Non-pigmented ciliary epithelial cell (primary cell): ENCODE measurements at places on chromosomes 7 and 10.

DNA sequence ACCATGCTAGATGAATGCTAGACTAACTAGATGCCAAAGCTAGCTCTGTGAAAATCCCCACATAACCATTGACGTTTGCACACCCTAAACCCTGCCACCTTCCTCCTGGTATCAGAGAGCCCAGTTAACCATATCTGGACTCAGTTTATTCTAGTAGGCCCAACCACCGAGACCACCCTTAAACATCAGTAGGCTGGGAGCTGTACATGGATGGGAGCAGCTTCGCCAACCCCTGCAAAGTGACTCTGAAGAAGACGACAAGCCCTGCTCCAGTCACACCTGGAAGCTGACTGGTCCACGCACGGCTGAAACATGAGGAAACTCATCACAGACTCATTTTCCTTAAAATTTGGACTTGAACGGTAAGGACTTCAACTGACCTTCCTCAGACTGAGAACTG, 4.4 kb upstream of the CYREN start:
- DNase-seq, result no peak

- no peak for DNase-seq
Observed at GRCh38 chr7:141713890-141714289, 5.7 kb downstream of the WEE2 start.

DNA sequence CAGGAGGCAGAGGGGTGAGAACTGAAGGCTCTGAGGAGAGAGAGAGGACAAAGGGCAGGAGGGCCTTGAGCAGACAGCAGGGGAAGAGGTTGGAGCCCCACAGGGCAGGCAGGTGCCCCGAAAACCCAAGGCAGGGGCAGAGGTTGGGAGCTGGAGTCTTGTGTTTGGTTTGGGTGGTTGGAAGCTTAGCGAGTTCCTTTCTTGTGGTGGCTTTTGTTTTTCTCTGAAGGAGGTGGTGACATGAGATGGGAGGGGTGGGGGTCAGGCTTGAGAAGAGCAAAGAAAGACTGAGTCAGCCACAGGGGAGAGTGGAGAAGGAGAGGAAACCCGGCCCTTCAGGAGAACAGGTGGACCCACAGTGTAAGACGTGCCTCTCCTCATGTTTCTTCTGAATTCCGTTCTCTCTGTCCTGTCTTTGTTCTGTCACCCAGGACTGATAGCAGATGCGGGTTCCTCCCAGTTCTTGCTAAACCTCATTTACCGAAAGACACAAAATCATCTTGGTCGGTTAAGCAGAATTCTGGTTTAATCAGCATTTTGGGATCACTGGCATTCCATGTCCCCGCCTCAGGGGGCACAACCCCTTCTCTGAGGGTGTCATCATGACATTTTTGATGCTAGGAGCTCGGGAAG, 95.3 kb downstream of the INSYN2A start:
- no peak for DNase-seq

- no peak for DNase-seq
Observed at GRCh38 chr10:29702273-29703164, 67.7 kb upstream of the SVIL start.

DNA sequence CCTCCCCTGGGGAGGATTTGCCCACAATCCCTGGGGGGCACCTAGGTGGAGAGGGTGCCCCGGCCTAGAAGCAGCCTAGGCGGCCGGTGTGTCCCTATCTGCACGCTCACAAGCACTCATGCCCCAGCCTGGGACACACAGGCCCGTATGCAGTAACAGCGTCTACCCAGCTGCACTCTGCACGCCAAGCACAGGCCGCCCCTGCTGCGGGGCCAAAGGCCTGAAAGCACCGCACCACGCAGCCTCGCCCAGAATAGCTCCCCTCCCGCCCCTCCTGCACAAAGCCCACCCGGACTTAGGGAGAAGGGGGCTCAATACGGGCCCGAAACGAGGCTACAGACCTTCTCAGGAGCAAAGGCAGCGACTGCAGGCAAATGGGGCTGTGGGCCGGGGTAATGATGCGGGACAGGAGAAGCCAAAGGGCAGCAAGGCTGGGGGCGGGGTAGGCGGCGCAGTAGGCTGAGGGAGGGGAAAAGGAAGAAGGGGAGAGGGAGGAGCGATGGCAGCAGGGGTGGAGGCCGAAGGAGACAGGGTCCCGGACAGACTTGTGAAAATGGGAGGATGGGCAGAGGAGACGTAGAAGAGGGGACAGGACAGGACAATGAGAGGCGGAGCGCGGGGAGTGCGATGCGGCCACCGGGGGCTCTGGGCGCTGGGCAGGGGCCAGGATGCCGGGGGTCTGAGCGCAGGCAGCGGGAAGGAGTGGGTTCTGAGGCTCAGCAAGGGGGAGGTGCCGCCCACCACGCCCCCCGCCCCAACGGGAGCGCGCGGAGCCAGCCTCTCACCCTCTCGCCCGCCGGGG, 544 bp downstream of the GPRIN2 start:
- no peak for DNase-seq

DNA sequence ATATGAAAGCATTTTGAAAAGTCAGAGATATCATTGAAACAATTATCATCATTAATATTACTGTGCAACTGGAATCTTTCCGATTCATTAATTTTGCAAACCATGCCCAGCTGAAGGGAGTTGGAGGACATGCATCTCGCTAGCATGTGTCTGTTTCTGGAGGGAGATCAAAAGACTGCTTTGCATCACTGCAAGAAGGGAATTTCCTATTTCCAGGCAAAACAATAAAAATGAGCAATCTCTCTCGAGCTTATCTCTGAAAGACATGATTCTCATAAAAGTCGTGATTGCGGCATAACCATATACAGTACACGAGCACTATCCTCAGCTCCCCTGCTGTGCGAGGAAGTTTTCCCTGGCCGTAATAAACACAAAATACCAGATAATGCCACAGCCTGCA, 607.6 kb upstream of the DPP6 start:
- DNase-seq, result no peak

DNA sequence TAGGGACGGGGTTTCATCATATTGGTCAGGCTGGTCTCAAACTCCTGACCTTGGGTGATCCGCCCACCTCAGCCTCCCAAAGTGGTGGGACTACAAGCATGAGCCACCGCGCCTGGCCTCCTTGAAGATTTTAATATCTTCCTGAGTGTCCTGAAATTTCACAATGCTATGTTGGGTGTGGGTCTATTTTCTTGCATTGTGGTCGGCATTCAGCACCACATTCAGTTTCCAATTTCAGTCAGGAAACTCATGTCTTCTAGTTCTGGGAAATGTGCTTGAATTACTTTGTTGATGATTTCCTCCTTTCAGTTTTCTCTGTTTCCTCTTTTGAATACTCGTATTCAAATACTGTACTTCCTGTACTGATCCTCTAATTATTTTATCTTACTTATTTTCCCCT, 49.3 kb upstream of the IL6 start:
- no peak for DNase-seq

DNA sequence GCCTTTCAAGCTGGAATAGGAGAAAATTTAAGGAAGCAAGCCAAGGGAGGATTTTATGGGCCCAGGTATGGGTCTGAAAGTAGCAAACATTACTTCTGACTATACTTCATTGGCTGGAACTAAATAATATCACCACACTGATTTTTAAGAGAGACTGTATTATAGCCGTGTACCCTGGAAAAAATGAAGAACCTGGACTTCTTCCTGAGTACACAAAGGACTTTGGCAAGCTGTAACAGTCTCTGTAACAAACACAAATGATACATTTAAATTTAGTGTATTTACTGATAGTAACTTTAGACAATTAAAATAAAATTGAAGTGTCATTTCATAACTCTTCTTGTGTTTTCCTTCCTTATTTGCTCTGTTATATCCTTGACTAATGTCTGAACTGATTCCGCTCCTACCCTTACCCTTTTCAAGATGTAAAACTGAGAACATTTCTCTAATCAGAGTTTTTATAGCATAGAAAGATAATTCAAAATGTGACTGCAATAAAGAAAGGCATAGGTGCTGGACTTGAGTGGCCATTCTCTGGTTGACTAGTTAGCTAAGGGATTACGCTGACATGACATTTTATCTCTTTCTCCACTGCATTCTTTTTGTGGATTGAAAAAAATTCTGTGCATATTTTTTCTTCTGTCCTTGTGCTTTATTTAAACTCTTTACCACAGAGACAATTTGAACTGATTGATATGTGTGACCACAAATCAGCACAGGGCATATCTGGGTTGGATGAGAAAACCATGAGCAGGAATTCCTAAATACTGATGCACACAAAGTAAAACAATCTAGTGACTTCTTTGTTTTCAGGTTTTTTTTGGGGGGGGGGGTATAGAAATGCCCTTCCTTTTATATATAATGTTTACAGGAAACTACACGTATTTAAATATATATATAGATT, 349.7 kb downstream of the MDFIC start:
- peak; percentile 60 for DNase-seq

DNA sequence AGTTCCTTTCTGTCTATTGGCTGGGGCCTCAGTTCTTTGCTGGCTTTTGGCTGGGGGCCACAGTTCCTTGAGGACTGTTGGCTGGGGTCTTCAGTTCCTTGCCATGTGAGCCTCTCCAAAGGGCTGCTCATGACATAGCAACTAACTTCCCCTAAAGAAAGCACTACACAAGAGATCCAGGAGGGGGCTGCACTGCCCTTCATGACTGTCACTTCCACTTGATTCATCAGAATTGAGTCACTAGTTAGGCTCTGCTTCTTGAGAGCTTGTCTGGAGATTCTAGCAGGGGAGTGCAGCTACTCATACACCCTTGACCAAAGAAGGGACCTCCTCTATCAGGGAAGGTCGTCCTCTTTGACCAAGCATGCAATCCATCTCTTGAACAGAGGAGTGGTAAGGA, 38.0 kb upstream of the MKX start:
- DNase-seq, result peak; percentile 22

DNA sequence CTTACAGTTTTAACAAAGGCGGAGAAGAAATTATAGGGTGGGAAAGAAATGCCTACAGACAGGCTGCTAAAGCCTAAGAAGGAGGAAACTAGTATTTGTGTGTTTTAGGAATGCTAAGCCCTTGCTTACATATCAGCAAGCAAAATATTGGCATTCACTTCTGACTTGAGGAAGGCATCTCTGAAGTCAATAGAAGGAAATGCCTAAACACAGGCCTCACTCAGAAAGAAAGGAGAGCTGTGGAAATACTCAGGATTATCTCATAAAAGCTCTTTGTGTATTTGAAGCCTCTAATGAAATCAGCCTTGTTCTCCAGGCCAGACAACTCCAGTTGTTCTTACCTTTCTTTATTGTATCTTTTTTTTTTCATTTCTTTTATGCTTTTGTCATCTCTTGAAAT, 158.0 kb downstream of the AUTS2 start:
- no peak for DNase-seq

DNA sequence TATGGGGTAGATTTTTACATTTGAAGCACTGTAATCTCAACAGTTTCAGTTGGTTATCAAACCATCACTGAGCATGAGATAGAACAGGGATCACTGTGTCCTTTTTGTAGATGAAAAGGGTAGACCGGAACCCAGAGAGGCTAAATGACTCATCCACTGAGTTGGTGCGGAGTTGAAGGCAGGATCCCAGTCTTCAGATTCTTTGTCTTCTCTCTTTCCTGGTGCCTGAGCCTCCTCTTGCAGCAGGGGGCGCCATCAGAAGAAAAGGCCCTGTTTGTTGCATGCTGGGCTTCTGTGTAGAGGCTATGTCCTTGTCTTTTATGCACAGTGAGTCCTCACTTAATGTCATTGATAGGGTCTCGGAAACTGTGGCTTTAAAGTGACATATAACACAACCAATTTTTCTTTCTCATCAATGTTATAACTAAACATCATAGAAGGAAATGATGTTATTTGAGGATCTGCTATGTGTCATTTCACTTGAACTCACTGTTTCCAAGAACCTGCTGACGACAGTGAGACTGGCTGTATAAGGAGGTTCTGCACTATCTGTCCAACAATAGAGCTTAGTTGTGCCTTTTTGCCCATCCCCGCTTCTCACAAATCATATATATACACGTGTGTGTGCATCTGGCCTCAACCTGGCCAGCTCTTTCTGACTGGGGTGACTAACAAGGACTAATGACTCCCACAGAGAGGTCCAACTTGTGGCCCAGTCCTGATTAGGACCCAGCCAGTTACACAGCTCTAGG, 14.3 kb downstream of the ZNF282 start:
- DNase-seq, result no peak

DNA sequence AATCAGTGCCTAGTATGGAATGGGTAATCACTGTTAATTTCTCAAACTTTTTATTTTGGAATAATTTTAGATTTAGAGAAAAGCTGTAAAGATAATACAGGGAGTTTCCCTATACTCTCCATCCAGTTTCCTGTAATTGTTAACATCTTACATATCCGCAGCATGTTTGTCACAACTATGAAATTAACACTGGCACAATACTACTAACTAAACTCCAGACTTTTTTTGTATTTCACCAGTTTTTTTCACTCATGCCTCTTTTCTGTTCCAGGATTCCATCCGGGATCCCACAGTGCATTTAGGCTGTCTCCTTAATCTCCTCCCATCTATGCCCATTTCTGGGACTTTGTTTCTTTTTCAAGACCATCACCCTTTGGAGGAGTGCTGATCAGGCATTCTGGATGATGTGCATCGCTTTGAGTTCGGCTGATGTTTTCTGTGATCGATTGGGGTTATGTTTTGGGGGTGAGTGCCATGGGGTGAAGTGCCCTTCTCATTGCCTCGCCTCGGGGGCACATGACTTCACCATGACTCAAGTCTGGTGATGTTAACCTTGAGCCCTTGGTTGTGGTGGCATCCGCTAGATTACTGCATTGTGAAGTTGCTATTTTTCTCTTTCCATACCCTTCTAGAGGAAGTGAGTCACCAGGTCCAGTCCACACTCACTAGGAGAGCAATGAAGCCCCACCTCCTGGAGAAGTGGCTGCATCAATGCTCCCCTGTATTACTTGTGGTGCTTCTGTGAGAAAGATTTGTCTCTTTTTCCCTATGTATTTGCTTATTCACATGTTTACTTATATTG, 43.9 kb upstream of the GRB10 start:
- DNase-seq, result peak; percentile 72

DNA sequence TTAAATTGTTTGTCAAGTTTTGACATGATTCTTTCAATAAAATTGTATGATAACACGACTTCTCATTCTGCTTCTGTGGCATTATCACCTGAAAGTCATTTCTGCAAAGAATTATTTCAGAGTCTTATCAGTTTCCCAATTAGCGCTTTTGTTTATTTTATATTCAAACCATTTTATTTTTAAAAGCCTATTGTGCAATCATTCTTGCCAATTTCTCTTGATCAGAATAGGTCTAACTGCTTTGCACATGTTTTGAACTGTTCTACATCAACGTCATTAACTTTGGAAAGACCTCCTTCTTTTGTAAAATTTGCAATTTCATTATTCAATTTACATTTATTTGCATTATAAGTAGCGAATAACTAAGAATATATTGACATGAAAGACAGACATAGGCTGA, 758.1 kb downstream of the CNTNAP2 start:
- no peak for DNase-seq
